T-helper 2 cell (primary cell): ENCODE measurements at places on chromosomes 13 and 19.

GRCh38 chr19:49409441-49410029 lies 13.7 kb downstream of the PTH2 start:
- no peak for DNase-seq

DNA sequence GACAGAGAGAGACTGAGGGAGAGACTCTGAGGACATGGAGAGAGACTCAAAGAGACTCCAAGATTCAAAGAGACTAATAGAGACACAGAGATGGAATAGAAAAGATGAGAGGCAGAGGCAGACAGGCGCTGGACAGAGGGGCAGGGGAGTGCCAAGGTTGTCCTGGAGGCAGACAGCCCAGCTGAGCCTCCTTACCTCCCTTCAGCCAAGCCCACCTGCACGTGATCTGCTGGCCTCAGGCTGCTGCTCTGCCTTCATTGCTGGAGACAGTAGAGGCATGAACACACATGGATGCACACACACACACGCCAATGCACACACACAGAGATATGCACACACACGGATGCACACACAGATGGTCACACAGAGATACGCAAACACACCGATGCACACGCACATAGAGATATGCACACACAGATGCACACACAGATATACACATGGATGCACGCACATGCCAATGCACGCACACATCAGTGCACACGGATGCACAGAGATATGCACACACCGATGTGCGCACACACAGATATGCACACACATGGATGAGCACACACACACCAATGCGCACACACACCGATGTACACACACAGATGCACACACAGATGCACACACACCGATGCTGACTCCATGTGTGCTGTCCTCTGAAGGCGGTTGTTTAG lies 3.3 kb upstream of the F10 start:
- no peak for DNase-seq

DNA sequence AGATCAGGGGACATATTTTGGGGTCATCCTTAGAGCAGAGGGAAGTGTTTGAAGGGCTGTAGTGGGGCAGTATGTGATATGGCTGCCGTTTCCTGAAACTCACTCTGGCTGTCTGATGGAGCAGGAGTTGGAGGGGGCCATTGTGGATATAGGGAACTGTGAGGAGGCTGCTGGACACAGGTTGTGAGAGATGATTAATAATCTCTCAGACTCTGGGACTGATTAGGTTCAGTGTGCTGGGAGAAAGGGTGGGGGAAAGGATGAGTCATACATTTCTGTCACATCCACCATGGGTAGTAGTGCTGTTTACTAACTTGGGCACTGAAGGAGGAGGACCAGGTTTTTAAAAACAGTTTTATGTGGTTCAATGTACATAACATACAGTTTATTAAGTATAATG lies 4.8 kb downstream of the B3GLCT start:
- no peak for DNase-seq

DNA sequence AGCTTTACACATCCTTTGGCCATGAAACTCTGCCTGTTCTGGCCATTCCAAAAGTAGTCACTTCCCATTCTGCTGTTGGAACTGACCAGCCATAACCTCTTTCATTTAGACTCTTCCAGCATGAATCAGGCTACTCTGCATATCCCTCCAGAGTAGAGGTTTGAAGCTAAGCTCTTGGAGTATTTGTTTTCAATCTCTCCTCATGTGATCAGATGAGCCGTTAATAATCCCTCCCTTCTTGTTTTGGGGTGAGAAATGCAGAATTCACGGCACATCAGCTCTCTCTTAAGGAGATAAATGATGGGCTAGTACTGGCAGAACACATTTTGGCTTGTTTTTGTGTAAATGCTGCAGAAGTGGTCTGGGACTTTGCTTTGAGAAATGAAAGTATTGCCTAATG lies 519.9 kb downstream of the PCDH17 start:
- no peak for DNase-seq

GRCh38 chr19:19379527-19379926 lies 25.9 kb upstream of the GATAD2A start:
- DNase-seq, result no peak

- no peak for DNase-seq
Observed at GRCh38 chr13:44437356-44438233, 64.0 kb downstream of the SERP2 start.

DNA sequence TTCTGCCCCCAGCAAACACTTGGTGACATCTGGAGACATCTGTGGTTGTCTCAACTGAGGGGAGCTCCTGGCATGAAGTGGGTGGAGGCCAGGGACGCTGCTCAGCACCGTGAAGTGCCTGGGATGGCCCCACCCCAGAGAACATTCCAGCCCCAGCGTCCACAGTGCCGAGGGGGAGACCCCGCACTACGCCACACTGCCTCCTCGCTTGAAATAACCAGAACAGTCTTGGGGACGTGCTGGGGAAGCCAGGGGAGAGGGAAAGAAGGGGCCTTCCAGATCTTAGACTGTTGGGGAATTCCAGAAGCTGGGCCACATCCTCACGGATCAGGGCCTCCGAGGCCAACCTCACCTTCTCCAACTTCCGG lies 4.2 kb downstream of the DPP9 start:
- DNase-seq, result no peak

DNA sequence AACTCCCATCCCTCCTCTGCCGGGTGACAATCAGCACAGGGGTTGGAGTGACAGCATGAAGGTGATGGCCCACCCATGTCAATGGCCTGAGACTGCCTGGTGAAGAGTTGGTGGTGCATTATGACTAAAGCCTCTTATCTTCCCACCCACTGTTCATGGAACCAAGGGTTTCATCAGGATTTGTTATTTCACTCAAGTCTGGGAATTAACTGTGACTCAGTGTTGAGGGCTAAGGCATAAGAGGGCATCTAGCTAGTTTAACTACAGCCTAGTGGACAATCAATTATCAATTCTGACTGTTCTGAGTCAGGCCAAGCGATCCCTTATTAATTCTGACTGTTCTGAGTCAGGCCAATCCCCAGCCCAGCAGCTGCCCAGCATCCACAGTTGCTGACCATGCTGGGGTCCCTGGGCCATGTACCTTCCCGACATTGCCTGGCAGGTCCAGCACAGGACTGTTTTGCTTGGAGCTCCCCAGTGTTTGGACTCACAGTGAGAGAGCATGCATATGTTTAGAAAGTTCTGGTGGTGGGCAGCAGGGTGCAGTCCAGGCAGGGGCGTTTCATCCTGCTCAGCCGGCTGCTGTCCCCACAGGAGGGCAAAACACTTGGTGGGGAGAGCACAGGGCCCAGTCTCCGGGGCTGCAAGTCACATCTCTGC lies 65.5 kb downstream of the RASL11A start:
- DNase-seq, result no peak

DNA sequence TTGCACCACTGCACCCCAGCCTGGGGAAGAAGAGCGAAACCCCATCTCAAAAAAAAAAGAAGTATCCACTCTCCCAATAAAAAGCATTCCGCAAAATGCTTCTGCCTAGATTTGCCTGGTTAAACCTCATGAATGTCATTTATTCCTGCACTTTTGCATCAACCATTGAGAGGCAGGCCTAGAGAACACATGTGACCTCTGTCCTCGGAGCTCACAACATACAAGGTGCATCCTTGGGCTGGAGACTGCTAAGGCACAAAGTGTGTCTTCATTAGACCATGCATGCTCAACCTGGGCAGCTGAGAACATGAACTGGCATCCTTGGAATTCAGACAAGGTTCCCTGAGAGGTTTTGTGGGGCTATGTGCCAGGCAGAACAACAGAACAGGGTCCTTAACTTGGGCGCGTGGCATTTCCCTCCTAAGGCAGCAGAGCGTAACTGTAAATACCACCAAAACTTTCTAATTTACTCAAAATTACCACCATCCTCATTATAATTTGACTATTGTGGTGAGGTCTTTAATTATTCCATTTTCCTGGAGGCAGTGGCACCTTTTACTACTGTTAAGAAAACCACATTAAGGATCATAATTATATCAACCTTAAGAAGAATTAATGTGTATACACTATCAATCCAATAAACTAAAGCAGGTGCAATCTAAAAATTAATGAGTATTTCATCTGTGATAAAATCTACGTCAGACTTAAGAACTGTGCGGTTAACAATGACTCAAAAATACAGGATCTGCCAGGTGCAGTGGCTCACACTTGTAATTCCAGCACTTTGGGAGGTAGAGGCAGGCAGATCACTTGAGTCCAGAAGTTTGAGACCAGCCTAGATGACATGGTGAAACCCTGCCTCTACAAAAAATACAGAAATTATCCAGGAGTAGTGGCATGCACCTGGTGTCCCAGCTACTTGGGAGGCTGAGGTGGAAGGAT lies 13.8 kb downstream of the RCBTB1 start:
- DNase-seq, result no peak

- no peak for DNase-seq
Observed at GRCh38 chr19:3536429-3537100, 2.4 kb upstream of the TEKTIP1 start.

- DNase-seq, result no peak
Observed at GRCh38 chr13:32125221-32125689, 93.7 kb downstream of the FRY start.

GRCh38 chr13:110042253-110042950 lies 256.0 kb upstream of the IRS2 start:
- no peak for DNase-seq

DNA sequence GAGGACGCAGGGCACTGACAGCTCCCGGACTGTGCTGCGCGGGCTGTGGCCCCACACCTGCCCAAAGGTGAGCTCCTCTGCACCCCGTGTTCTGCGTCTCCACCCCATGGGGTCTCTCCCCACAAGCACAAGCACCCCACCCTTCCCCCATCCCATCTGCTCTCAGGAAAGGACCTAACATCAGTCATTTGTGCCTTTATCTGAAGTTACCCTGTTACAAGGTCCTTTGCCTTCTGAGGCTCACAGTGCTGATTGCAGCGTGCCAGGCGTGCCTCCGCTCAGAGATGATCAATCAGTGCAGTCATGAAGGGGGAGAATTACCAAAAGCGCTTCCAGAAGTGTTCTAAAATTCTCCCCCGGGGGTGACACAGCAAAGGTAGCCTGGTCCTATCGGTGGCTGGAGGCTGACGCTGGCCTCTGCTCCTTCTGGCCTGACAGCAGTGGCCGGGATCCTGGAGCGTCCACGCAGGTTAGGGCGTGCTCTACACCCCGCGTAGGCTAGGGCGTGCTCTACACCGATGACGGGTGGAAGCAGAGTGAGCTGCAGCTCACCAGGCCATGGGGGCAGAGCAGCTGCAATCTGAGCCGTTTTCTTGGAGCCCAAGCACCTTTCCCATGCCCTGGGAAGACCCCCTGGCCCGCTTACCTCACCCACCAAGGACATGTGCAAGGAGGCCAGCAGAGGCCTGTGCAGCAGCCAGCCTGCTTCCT lies 84.7 kb upstream of the TM9SF2 start:
- no peak for DNase-seq

GRCh38 chr19:8938576-8938975 lies 71.6 kb downstream of the MUC16 start:
- DNase-seq, result no peak

- no peak for DNase-seq
Observed at GRCh38 chr19:19068659-19069654, 5.2 kb downstream of the SLC25A42 start.
